ENCODE measurements at places on chromosomes 1 and 21.

DNA sequence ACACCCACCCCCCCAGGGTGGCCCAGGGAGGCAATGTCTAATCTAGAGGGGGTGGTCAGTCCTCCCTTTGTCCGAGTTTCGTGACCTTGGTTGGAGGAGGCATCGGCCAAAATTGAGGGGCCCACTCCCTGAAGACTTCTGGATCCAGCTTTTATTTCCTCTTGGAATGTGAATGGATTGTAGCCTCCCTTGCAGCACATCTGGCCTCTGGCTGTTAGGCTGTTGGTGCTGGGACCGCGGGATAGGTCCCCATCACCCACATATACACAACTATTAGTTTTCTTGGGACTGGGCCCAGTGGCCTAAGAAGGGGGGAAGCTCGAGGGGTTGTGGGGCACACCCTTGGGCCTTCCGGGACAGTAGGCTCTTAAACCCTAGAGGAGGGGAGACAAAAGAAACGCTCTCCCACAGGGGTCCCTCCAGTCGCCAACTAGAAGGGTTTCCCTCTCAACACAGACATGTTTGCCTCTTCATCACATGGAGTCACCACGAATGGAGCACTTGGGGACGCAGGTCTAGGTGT is 2.5 kb downstream of the LHX4 start:
- DNase-seq, result no peak

- DNase-seq, result no peak
Measured at GRCh38 chr21:25424634-25425033, 182.6 kb downstream of the MRPL39 start.

DNA sequence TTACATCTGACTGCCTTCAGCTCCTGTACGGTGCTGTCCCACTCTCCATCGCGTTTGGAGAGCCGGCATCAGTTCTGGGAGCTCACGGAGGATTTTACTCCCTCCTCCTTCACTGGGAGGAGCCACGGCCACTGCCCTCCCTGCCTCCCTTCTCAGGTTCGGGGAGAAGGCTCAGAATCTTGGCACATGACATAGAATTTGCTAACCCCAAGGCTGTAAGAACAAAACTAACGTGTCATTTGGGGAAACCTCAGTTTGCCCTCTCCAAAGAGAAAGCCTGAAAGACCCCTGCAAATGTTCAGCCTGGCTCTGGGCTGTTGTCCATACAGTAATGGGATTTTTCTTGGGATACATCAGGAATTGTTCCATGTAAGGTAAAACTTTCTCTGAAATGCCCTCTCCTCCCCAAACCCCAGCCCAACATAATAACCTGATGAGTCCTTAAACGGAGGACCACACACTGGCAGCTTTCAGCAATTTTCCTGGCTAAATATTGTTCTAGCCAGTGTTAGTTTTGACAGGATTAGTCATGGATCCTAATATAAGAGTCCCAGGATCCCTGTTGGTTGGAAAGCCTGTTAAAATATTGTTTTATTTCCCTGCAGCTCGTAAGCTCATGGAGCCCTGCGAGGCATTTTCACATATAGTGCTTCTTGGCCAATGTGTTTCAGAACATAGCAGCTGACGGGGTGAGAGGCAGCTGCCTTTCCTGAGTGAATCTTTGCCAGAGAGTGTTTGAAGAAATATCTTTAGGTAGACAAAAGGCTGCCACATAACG is 98.8 kb downstream of the RHOU start:
- peak; percentile 76 for DNase-seq

- DNase-seq, result no peak
Measured at GRCh38 chr1:193593147-193593885, 406.9 kb upstream of the B3GALT2 start.

DNA sequence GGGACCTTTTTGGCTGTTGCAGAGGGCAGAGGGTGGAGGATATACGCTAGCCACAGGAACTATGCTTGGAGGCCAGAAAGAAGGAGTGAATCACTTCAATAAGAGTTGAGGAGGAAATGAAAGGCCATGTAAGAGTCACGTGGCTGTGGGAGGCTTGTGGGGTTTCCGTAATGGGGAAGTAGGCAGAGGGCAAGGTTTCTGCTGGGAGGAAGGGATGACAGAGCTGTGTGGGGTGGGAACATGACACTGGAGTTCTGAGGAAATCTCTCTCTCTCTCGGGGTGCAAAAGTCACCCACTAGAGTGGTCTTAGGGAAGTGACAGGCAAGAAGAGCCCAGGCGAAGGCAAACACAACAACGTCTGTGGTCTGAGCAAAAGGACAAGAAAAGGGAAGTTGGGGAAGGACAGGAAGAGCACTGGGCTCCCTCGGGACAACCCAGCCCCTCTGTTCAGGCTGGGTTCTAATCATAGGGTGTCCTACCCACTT is 3.9 kb upstream of the CD1C start:
- DNase-seq, result no peak

DNA sequence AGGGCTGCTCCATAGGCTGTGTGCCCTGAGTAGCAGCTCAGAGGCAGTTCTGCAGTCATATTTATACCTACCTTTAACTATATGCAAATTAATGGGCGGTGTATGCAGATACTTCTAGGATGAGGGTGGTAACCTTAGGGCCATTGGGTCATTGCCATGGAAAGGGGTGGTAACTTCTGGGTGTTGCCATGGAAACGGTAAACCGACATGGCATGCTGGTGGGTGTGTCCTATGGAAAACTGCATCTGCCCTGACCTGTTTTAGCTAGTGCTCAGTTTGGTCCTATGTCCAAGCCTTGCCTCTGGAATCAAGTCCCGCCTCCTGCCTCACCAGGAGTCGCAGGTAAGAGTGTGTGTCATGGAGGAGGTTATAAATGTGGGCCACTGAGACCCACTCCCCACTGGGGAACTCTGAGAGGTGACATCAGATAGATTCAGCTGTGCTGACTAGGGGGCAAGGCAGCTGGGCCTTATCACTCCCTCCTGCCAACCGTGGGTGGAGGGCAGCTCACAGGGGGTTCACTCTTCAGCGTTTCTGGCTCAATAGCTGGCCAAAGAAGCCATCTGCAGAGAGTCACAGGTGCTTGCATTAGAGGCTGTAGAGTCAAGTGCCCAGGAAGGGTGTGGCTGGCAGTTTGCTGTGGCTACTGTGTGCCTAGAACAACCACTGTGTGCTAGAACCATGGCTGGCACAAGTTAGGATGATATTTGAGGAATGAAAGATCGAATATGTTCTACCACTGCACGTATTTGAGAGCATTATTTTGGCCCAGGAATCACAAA is 19.0 kb downstream of the BACE2 start:
- no peak for DNase-seq

DNA sequence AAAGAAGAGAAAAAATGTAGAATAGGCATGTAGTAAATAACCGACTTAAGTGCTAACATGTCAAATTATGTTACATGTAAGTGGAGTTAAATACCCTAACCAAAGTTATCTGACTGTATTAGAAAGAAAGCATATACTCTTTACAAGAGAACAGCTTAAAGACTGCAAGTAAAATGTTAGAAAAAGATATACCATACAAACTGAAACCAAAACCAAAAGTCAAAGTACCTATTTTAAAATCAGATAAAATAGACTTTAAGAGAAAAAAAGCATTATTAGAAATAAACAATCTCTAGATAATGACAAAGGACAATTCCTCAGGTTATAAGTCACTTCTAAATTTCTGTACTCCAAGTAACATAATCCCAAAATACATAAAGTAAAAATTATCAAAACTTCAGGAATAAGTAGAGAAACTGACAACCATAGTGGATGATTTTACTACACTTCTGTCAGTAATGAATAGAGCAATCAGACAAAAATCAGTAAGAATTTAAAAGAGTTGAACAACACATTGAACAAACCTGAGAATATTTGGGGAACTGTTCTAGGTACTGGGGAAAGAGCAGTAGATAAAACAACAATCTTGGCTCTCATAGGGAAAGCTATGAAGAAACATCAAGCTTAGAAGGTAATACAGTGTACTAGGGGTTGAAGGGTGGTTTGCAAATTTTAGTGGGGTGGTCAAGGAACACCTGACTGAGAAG is 127.3 kb downstream of the TBX19 start:
- DNase-seq, result no peak

GRCh38 chr1:171676823-171677222 is 24.3 kb upstream of the MYOC start:
- no peak for DNase-seq

DNA sequence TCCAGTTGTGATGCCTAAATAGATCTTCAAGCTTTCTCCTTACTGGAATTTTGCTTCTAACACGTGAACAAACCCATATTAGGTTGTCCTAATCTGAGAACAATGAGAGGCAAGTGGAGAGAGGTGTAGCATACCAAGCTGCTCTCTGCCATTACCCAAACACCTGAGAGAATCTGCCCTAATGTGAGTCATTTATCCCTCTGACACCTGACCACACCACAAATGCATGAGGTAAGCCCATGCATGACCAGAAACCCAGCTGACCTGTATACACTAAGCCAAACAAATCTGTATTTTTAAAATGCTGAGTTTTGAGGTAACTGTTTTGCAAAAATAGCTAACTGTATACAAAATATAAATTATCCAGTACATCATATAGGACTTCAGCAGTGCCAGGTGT is 1458.1 kb upstream of the B3GALT2 start:
- DNase-seq, result no peak

DNA sequence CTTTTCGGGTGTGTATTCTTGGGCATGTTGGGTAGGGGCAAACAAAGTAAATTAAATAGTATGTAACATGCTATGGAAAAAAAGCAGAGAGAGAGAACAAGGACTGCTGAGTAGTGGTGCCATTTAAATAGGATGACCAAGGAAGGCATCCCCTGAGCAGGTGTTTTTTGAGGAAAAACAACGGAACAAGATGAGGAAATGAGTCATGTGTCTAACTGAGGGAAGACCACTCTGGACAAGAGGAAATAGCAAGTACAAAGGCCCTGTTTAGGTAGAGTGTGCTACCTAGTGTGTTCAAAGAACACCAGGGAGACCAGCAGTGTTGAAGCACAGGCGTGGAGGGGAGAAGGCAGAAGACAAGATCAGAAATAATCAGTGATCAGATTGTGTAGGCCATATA is 20.1 kb upstream of the GUCA2A start:
- no peak for DNase-seq

DNA sequence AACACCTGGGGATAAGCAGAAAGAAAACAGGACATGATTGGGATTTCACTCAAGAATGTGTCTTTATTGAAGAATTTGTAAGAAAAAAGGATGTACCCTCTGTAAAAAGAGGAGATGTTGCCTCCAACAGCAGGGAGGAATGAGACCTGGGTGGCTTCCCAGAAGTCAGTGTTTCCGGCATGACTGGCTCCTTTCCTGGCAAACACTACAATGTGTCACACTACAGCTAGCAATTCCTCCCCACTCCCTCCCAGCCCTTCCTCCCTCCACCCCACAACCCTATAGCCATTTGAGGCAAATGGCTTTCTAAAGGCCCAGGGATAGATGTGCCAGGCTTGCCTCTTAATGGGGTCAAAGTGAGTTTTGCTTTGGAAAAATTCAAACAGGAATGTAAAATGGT is 11.5 kb upstream of the COL8A2 start:
- DNase-seq, result no peak

DNA sequence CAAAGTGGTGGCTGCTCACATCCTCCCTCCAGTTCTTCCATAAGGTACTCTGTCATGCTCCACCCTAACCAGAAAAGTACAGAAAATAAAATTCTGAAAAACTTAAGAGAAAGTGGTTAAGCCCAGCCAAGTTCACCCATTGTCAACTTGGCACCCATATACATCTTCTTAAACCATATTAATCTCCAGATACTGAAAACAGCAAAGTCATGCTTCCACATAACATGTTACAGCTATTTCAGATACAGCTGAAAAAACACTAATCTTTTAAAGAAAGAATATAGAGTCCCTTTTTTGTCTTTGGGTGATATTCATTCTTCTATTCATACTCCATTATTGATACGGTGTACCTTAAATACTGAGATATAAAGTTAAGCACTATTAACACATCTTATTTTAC is 577.8 kb downstream of the KCNT2 start:
- DNase-seq, result no peak

DNA sequence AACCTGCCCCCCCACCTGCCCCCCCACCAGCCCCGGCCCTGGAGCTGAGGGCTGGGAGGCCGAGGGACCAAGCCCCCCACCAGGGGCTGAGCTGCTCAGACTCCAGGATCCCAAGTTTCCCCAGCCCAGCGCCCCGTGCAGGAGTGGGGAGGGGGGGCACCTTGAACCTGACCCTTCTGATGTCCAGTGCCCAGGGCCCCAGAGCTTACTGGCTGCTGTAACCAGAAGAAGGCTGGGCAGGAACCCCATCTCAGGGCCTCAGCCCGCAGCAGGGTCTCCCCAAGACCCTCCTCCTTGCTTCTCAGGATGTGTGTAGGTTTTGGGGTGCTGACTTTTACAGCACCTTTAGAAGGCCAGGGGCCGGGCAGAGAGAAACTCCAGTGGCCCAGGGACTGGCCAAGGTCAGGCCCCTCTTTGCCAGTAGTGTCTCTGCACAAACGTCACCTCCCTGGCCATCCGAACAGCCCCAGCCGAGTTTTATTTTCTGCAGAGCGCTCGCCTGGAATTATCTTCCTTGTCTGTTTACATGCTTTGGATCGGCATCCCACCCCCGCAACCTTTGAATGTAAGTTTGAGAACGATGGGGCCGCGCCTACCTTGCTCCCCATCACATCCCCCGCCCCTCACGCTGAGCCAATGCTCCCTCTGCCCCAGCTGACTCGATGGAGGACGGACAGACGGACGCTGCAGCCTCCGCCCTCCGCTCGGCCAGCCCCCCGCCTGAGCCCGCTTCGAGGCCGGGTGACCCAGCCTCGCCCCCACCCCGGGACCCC is 70.1 kb upstream of the CASZ1 start:
- DNase-seq, result no peak

DNA sequence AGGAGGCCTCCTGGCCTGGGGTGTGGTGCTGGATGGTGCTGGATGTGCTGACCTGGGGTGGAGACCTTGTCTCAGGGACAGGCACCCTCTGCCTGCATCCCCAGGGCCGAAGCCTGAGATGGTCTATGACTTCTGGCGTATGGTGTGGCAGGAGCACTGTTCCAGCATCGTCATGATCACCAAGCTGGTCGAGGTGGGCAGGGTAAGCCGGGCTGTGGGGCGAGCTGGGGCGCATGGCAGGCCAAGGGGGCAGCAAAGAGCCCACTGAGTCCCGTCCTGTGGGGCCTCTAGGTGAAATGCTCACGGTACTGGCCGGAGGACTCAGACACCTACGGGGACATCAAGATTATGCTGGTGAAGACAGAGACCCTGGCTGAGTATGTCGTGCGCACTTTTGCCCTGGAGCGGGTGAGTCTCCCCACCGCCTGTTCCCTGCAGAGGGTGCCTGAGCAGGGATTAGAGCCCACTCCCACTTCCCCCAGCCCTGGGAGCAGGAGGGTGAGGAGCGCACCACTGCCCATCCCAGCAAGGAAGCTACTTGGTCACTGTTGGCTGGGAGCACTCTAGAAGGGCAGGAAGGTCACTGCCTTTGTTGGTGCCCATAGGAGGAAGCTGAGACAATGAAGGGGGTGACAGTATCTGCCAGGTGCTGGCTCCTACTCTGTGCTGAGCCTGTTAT is 75.2 kb downstream of the PTPRU start:
- DNase-seq, result no peak

GRCh38 chr1:160168609-160169369 is 17.4 kb downstream of the ATP1A4 start:
- DNase-seq, result peak; percentile 26

- no peak for DNase-seq
Measured at GRCh38 chr21:42374864-42375499, 8.6 kb upstream of the TFF1 start.

- no peak for DNase-seq
Measured at GRCh38 chr1:206080026-206080820, 27.2 kb downstream of the RHEX start.

GRCh38 chr1:91520942-91521507 is 20.4 kb downstream of the CDC7 start:
- no peak for DNase-seq
